Endothelial cell (in vitro differentiated cells): ENCODE measurements at places on chromosomes 12 and 14. TPM values are rescaled to one million over a fixed set of nuclear protein-coding genes. Genes with fewer than 3 reads are reported as not detected.

GRCh38 chr14:20797164-20797563 is 5.5 kb downstream of the RNASE1 start:
- peaks cover 8% of the 10 kb centered on the region for H3K36me3 ChIP-seq
- no peak overlapping the region for H3K27ac ChIP-seq
- peaks cover 38% of the 10 kb centered on the region for H3K4me1 ChIP-seq
- no peak overlapping the region for H3K4me3 ChIP-seq
- DNase-seq = no peak
- peaks cover 6% of the 10 kb centered on the region for H3K27me3 ChIP-seq

DNA sequence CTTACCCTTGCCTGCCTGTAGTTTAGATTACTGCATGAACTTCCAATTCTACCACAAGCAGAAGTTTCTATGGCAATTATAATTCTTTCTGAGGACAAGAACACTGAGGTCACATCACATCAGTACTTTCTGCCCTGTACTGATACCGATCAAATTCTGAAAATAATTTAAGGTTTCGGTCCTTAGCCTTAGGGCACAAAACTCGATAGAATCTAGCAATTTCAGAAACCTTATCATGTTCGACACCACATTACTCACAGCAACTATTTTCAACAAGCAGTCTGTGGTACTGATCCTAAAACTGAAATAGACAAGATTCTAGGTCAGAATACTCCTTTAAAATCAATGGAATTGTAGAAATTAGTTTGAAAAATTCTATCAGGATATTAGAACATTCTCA is 187.0 kb upstream of the LRFN5 start:
- H3K27me3 ChIP-seq = peaks cover 2% of the 10 kb centered on the region
- H3K4me1 ChIP-seq = no peaks in the 10 kb centered on the region
- no peaks in the 10 kb centered on the region for H3K36me3 ChIP-seq
- H3K27ac ChIP-seq = no peak overlapping the region
- no peak overlapping the region for H3K4me3 ChIP-seq

GRCh38 chr12:690466-690865 is 27.2 kb upstream of the NINJ2 start:
- H3K27ac ChIP-seq = no peak overlapping the region
- H3K4me3 ChIP-seq = no peak overlapping the region
- DNase-seq = no peak
- peaks cover 4% of the 10 kb centered on the region for H3K27me3 ChIP-seq

- H3K27ac ChIP-seq = peak overlapping the region; percentile 58
- peaks cover 3% of the 10 kb centered on the region for H3K36me3 ChIP-seq
- H3K27me3 ChIP-seq = peaks cover 6% of the 10 kb centered on the region
- H3K4me3 ChIP-seq = peak overlapping the region; percentile 11
- no peak for DNase-seq
- H3K4me1 ChIP-seq = no peaks in the 10 kb centered on the region
These were observed 119.0 kb downstream of the GCH1 start for GRCh38 chr14:54783660-54784015.

DNA sequence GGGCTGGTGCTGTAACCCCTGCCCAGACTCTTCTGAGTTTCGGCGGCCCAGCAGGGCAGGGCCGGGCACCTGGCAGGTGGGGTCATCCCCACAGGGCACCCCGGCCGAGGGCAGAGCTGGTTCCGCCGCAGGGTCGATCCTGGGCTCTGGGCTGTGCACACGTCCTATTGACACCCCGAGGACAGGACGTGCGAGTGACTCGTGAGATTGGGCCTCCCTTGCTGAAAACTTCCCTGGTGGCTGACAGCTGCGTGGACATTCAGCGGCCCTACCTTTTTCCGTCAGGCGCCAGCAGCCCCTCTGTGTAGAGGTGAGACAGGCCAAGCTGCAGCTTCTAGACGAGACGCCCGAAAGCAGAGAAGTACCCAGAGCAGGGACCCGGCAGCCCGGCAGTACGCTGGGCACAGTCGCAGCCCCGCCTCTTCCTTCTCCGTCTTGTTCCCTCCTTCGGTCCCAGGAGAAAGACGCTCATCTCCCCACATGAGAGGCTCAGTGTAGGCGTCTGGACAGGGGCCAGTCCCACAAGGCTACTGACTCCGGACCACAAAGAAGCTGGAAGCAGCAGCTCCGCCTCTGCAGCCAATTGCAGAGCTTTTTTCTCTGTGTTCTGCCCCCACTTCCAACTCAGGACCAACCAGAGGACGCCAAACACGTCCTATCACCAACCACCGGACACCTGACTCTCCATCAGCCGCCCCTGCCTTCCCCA is at the start of gene LRCOL1:
LRCOL1 (minus strand) TSS at position 532 of the 709 bp plus-strand sequence. CDS start 4,331 bp downstream, outside the sequence.
- no peaks in the 10 kb centered on the region for H3K36me3 ChIP-seq
- peaks cover 6% of the 10 kb centered on the region for H3K4me1 ChIP-seq
- H3K4me3 ChIP-seq = no peak within 1 kb of the TSS
- no peak within 1 kb of the TSS for H3K27ac ChIP-seq
- DNase-seq = no peak

DNA sequence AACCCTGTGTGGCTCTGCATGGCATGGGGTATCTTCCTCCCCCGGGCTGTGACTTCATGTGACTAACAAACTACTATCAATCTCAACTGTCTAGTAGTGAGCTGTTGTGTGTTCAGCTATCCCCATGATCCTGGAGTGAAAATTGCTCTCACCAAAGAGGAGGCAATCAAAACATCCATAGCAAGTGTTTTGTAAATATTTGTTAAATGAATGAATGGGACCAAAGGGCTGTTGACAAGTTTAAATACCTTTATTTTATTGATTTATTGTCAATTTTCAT is 138.1 kb upstream of the CPM start:
- no peaks in the 10 kb centered on the region for H3K36me3 ChIP-seq
- DNase-seq = no peak

DNA sequence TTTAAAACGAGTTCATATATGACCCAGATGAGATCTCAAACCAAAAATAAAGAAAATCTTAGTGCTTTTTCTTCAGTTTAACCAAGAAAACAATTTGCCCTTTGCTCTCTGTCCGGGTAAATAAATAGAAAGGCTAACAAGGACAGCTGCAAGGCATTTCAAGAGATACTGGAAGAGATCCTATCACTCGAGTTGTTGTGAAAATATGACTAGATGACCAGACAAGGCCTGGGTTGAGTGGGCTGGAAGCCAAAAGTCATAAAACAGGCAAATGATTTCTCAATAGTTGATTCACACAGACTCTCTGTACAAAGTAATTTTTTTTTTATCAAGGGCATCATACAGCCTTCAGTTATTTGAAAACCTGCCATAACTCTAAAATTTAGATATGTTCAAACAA is 55.9 kb upstream of the AVPR1A start:
- H3K27ac ChIP-seq = no peak overlapping the region
- no peak overlapping the region for H3K4me3 ChIP-seq
- no peak for DNase-seq
- H3K27me3 ChIP-seq = no peaks in the 10 kb centered on the region

- H3K4me3 ChIP-seq = no peak overlapping the region
- no peak for DNase-seq
- H3K36me3 ChIP-seq = peaks cover 3% of the 10 kb centered on the region
- peaks cover 16% of the 10 kb centered on the region for H3K4me1 ChIP-seq
These were observed 47.5 kb upstream of the TCL1A start for GRCh38 chr14:95761436-95761835.

DNA sequence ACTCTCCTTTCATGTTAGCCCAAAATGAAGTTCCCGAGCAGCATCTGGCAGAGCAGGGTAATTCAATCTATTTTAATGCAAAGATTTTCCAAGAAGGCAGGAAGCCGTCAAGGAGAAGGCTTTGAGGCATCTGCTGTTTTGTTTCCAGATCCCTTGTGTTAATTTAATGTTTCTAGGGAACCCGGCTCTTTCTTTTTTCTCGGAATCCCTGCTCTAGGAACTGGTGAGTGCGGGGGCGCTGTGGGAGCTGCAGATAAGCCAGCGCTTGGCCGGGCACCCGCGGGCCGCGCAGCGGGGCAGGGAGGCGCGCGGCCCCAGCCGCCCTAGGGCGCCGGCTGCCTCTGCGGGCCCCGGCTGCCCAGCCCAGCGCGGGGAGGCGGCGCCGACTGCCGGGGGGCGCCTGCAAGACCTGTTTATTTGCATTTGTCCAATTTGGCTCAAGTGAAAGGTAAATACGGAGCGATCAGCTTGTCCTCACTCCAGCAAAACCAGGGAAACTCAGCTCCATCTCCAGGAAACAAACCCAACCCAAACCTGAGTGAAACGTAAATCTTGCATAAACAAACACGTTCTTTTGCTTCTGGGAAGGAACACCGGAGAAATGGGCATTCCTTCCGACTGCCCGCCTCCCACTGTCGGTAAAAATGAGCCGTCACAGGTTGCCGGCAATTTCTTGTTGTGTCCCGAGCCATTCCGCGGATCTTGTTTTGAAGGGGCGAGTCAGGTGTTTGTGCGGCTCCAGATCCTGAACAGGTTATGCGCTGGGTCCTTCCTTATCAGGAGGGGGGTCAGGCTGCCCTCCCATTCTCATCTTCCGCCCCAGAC is 65.1 kb downstream of the CRADD start:
- peak; percentile 55 for DNase-seq
- peak overlapping the region; percentile 95 for H3K4me3 ChIP-seq
- peaks cover 3% of the 10 kb centered on the region for H3K27me3 ChIP-seq
- peaks cover 14% of the 10 kb centered on the region for H3K4me1 ChIP-seq
- H3K27ac ChIP-seq = peak overlapping the region; percentile 75

DNA sequence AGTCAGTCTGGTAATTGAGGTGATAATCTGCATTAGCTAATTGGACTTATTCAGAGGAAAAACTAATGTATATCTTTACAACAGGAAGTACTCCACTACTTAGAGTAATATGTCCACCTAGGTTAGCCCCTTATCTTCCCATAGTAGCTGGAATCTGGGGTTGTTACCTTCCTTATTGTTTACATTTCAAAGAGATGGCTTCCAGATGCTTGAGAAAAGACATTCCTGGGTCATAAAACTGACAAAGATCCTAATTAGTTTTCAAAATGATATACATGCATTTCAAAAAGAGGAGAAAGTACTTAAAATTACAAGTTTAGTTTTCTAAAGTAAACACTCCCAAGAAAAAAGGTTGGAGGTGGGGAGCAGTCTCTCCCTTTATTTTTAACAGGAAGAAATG is 78.1 kb downstream of the RPL10L start:
- H3K27me3 ChIP-seq = no peaks in the 10 kb centered on the region
- no peak for DNase-seq
- no peak overlapping the region for H3K4me3 ChIP-seq

DNA sequence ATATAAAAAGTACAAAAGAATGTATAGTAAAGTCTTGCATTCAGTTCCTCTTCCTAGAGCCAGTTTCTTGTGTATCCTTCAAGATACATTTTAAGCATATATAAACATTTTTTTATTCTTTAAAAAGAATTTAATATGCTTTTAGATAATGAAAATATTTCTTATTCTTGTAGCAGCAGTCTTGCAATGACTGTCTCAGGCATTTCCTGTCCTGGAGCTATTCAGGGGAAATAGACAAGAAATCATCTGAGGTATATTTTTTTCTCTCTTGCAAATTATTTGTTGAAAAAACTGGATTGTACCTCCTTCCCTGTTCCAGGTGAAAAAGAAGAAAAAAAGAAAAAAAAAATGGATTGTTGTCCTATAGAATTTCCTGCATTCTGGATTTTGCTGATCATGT is 17.0 kb upstream of the ERBB3 start:
- H3K27ac ChIP-seq = no peak overlapping the region
- H3K27me3 ChIP-seq = peaks cover 2% of the 10 kb centered on the region
- H3K36me3 ChIP-seq = no peaks in the 10 kb centered on the region

GRCh38 chr14:68663385-68664076 is 129.3 kb downstream of the ZFP36L1 start:
- no peak overlapping the region for H3K27ac ChIP-seq
- peaks cover 10% of the 10 kb centered on the region for H3K4me1 ChIP-seq
- no peak overlapping the region for H3K4me3 ChIP-seq
- DNase-seq = no peak
- peaks cover 5% of the 10 kb centered on the region for H3K27me3 ChIP-seq

DNA sequence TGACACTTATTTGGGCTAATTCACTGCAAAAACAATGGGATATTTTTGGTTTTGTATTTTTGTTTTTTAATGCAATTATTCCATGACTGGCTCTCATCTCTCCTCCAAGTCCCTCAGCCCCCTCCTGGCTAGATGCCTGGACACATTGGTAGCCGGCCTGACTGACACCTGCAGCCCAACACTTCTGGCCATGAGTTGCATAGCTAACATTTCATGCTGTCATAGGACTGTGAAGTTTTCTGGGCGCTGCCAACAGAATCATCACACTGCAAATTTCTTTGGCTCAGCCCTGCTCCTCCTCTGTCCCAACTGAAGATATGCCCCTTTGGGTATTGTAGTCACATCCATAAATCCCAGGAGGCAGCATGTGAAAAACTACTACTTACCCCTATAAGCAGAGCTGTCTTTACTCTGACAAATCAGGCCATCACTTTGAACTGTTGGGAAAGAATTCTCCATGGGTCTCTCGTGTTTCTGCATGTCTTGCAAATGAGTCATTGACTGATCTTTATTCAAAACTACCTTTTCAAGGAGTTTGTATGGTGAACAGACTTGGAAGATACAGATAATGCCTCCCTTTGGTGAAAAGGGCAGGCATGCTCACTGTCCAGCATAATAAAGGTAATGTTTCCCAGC is 126.7 kb upstream of the LGR5 start:
- no peaks in the 10 kb centered on the region for H3K27me3 ChIP-seq
- no peaks in the 10 kb centered on the region for H3K36me3 ChIP-seq
- no peak overlapping the region for H3K4me3 ChIP-seq
- DNase-seq = no peak
- H3K27ac ChIP-seq = no peak overlapping the region

GRCh38 chr12:1188016-1188415 is 197.0 kb downstream of the ERC1 start:
- no peak overlapping the region for H3K27ac ChIP-seq
- peaks cover 3% of the 10 kb centered on the region for H3K36me3 ChIP-seq
- H3K27me3 ChIP-seq = no peaks in the 10 kb centered on the region
- H3K4me3 ChIP-seq = no peak overlapping the region
- DNase-seq = no peak
- no peaks in the 10 kb centered on the region for H3K4me1 ChIP-seq

DNA sequence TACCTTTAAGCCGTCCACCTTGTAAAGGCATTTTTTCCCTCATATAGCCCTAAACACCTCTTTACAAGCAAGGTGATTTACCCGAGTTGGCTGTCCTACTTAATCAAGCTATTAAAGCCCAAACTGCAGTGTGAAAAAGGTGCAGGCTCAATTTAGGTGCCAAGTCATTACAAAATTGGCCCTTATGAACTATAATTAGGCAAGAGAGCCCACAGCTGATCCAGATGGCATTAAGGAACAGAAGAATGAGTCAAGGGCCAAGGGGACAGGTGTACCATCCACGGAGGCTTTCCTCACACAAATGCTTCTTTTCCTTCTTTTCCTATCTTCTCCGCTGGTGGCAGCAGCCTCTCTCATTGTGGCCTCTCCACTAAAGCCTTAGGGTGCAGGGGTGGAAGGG is 90.5 kb downstream of the TTC8 start:
- H3K27me3 ChIP-seq = peaks cover 2% of the 10 kb centered on the region
- no peak overlapping the region for H3K27ac ChIP-seq
- no peak for DNase-seq
- no peaks in the 10 kb centered on the region for H3K36me3 ChIP-seq
- H3K4me3 ChIP-seq = no peak overlapping the region

Gene NEUROD4
- total RNA-seq = not detected

Gene CYP46A1
- total RNA-seq = 5.2 TPM

Gene ADCY4
- 74.6 TPM for total RNA-seq

Gene PPP1R1A
- 1.3 TPM for total RNA-seq

Gene NOXRED1
- total RNA-seq = 0.49 TPM

Gene GPHN
- 30.0 TPM for total RNA-seq

Gene MED6
- total RNA-seq = 48.4 TPM

Gene GPR162
- total RNA-seq = 52.7 TPM

Gene MFAP5
- total RNA-seq = 0.31 TPM

Gene ARMH4
- total RNA-seq = 10.5 TPM
